ENCODE measurements at places on chromosomes 12 and 14.

- no peak for DNase-seq
Observed at GRCh38 chr12:95212586-95212985, 4.7 kb downstream of the FGD6 start.

GRCh38 chr14:103825101-103825500 lies 22.3 kb downstream of the PPP1R13B start:
- no peak for DNase-seq

DNA sequence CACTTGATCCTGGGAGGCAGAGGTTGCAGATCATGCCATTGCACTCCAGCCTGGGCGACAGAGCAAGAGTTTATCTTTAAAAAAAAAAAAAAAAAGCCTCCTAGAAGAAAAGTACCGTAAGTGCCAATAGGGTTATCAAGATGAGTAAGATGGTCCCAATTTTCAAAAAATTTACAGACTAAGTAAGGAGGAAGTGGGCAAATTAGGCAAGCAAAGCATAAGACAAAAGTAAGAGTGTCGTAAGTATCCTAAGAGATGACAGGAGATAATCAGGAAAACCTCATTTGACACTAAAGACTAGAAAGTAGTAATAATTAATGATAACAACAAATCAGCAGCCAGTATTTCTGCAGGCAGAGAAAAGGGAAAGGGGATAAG lies 12.2 kb downstream of the PYM1 start:
- DNase-seq, result no peak

GRCh38 chr14:24231263-24232120 lies 675 bp downstream of the NEDD8 start:
- no peak for DNase-seq

DNA sequence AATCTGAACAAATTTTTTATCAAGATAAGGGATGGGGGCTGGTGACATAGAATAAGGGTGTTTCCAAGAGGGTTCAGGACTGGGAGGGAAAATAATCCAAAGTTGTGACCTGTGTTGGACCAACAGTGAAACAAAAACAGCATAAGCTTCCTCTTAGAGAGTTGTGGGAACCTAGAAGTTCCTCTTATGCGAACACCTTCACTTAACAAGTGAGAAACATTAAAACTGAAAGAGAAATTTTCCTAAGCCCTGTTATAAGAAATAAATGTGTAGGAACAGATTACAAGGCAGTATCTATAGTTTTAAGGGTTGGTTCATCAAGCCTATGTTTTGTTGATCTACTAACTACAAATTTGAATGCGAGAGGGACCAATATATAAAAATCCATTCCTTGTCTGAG lies 58.4 kb downstream of the LLPH start:
- no peak for DNase-seq

DNA sequence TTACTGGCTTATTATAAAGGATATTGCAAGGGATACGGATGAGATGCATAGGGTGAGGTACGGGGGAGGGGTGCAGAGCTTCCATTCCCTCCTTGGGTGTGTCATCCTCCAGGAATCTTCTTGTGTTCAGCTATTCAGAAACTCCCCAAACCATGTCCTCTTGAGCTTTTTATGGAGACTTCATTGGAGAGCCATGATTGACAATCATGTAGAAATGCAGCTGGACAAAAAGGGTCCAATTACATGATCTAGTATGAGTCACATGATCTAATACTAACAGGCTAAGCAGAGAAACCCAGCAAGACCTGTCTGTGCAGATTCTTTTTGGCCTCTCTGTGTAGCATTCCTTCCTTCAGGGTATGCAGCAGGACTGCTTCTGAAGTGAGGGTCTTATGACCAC lies 23.9 kb upstream of the FLVCR2 start:
- DNase-seq, result no peak

DNA sequence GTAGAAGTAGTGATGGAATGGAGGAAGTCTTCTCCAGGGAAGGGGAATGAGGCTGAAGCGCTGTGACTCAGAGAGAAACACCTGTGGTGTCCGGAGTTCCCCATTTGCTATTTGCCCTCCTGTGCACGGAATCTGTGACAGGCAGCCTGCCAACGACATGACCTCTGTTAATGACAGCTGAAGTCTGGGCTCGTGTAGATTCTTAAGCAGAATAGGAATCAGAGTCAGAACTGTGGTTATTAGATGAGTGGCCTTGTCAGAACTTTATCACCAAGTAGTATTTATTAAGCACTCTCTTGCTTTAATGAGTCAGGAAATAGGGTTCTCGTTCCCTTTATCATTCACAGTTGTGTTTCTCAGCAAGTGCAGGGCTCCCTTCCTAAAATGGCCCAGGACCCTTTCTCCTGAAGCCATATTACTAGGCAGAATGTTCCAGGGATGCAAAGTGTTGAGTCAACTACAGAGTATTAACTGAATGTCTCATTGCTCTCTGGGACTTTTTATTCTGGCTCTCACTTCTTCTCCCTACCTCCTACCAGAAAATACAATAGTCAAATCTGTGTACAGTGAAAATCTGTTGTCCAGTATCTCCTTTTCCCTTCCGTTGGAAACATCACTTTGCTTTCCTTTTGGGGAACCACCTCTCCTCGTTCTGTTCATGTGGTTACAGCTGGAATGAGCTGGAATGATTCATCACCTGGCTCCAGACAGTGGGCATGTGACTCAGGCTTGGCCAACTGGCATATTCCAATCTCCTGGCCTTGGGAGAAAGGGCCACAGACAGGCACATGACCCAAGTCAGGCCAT lies 77.8 kb upstream of the MAX start:
- DNase-seq, result no peak
